ENCODE measurements at places on chromosomes 4 and X.
A peak's percentile ranks its signal among the peaks of the same experiment; 100 is the strongest.

DNA sequence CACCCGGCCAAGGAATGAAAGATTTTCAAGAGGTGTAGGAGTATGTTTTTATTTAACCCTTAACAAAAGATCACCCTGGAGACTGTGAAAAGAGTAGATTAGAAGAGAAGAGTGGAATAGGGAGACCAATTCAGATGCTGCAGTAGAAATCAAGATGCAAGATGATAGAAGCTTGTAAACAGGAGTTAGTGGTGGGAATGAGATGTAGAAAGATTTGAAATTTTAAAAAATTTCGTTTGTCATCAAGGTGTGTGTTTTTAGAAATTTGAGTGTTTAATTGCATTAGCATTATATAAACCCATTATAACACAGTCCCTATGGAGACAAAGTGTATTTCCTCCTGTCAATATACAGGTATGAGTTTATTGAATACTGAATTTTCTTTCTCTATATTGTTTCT lies 42.1 kb upstream of the IL1RAPL2 start:
- DNase-seq = no peak

DNA sequence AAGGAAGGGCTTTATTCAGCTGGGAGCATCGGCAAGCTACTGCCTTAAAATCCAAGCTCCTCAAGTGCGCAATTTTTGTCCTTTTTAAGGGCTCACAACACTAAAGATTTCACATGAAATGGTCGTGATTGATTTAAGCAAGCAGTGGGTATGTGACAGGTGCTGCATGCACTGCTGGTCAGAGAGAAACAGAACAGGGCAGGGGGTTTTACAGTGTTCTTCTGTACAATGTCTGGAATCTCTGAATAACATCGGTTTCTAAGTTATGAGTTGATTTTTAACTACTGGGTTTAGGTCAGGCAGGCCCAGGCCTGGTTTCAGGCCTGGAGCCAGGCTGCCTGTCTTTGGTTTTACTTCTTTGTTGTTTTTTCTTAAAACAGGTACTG lies 6.0 kb downstream of the UGT2B17 start:
- no peak for DNase-seq

DNA sequence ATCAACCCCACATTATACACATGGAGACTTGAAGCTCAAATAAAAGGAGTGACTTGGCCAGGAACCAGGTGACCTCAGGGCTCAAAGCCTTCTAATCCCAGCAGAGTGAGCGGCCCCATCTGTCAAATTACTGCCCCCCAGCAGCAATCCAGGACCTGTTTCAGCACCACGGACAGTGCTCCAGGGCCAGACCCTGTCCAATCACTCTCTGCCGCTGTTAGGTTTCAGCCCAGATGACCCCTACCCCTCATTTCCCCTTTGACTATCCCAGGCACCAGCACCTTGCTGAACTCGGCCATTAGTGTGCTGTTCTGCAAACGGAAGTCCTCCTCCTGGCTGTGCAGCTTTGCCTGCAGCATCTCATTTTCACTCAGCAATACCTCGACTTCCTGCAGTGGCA lies 5.1 kb downstream of the GRIPAP1 start:
- no peak for DNase-seq

DNA sequence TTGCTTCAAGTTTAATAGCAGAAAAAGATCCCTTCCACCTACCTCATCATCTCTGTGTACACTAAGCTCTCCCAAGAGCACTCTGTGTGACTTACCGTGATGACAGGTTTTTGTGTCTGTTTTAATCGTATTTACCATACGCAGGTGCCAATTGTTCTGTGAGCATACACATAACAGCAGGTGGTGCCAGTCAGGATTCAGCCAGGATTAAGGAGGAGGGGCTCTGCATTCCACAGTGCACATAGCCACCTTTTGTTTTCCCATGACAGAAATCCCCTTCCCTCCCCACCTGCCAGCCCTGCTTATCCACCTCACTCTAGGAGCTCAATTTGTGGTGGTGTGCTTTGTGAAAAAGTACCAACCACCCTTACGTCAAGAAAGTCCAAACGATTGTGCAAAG lies 14.8 kb downstream of the ANK2 start:
- DNase-seq = no peak

DNA sequence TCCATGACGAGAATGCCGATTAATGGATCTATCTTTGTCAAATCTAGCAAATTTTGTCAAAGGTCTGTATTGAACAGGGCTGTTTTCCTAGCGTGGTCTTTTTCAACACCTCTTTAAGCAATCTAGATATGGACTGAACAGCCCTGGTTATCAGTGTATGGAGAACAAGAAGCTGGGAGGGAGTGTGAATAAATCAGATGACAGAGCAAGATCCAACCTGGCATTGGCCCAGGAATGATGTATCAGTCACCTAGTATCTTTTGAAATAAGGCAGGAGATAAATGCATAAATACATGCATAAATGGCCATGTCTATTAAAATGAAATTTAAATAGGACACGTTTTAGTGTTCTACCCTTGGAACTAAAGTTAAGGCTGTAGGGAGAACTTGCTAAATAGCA lies 15.7 kb upstream of the AP1S2 start:
- no peak for DNase-seq

GRCh38 chr4:185142912-185143600 lies at the start of gene SLC25A4:
SLC25A4 (plus strand) TSS chr4:185143266; CDS start chr4:185143373, 107 bp downstream.
- peak; percentile 99 for DNase-seq

All from SK-N-SH (cell line).